Neural crest cell (in vitro differentiated cells): ENCODE measurements at places on chromosomes 3 and 15. TPM values are rescaled to one million over a fixed set of nuclear protein-coding genes. Genes with fewer than 3 reads are reported as not detected.

The ACVR2B gene
- total RNA-seq = 77.1 and 79.1 TPM in 2 replicates

The ZKSCAN7 gene
- 17.3 and 21.0 TPM in 2 replicates for total RNA-seq

The FAM81A gene
- 3.8 and 4.2 TPM in 2 replicates for total RNA-seq

The PCLAF gene
- total RNA-seq = 84.3 and 88.4 TPM in 2 replicates

The SERINC4 gene
- total RNA-seq = 0.23 and 0.35 TPM in 2 replicates

The EFCC1 gene
- total RNA-seq = 10.7 and 11.8 TPM in 2 replicates

The SAMD7 gene
- total RNA-seq = not detected in 2 replicates

The PLA2G4B gene
- total RNA-seq = 5.7 and 8.5 TPM in 2 replicates

The GOLGA8N gene
- 2.2 and 2.6 TPM in 2 replicates for total RNA-seq

GRCh38 chr3:60316121-60316797 lies 935.0 kb downstream of the FHIT start:
- DNase-seq = no peak

DNA sequence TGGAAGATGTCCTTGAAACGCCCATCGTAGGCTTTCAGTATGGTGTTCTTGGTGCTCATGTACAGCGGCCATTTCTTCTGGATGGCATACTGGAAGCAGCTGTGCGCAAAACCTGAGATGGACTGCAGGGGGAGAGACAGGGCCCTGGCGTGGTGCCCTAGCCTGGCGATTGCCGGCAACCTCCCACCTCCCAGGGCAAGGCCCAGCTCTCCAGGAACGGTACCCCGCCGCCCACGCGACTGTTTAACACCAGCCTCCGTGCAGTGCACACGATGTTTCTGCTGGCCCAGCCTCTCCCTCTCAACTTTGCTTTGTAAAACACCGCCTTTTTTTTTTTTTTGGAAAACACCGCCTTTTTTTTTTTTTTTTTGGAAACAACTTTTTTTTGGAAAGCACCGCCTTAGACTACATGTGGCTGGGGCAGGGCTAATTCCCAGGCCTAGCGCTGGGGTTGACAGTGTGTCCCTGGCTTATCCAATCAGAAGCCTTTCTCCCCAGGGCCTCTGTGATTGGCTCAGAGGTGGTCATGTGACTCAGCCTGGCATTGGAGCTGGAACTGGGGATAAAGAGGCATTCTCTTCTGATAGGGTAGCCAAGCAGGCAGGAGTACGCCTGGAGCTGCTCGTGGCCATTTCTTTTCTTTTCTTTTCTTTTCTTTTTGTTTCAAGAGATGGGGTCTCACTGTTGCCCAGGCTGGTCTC lies 14.7 kb downstream of the IDH2 start:
- no peak for DNase-seq

- DNase-seq = no peak
Measured at GRCh38 chr3:139123377-139124095, 78.8 kb upstream of the PRR23C start.

- no peak for DNase-seq
Measured at GRCh38 chr3:32865383-32865782, 47.6 kb downstream of the TRIM71 start.

DNA sequence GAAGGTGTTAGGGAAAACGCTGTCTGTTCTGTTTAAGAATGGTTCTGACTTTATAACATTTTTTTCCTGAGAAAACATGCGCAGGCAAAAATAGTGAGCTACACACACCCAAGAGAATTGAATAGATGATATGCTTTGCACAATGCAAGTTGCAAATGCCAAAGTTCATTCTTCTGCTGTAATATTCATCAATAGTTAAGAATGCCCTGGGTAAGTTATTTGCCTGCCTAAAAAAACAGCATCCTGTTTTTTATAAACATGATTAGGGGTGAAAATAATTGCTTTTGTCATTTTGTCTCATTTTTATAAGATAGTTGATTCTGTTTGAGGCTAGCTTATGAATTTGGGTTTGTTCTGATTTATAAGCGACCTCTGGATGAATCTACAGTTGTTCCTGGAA lies 99.4 kb downstream of the DTWD1 start:
- no peak for DNase-seq

- no peak for DNase-seq
Measured at GRCh38 chr3:15460891-15461531, 33.6 kb downstream of the EAF1 start.

GRCh38 chr3:36944012-36944640 lies 728 bp downstream of the TRANK1 start:
- DNase-seq = peak; percentile 40

- no peak for DNase-seq
Measured at GRCh38 chr3:58478781-58479180, 13.1 kb upstream of the KCTD6 start.

- no peak for DNase-seq
Measured at GRCh38 chr3:194879126-194879877, 193.6 kb downstream of the FAM43A start.

DNA sequence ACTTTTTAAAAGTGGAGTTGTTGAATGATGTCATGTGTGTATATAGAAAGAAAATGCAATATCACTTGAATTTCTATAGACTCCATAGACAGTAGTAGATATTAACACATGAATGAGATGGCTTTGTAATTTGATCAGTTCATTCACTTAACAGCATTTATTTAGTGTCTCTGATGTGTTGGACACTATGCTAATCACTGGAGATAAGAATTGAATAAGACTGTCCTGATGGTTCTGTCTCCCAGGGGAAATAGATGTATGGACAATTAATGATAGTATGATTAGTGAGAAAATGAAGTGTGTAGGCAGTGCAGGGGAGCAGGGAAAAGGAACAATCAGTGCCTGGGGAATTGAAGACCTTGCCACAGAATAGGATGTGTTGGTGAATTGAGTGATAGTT lies 72.9 kb downstream of the RIOX2 start:
- DNase-seq = no peak

DNA sequence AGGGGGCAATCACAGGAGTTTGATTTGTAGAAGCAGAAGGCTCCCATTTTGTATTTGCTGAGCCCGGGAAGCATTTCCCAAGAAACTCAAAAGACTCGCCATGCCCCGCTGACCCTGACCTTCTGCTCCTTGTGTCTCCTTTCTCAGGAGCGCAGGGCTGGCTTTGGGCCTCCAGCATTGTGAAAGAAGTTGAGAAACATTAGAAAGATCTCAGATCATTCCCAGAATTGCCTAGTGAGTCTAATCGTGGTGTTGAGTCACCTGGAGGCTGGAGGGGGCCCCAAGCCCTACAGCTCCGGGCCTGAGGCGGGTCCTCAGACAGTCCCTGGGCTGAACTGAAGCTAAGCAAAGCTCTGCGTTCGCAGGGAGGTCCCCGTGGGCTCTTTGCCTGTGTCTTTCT lies 10.9 kb upstream of the PIGZ start:
- no peak for DNase-seq

GRCh38 chr3:120864541-120864940 lies 43.5 kb upstream of the STXBP5L start:
- DNase-seq = no peak

GRCh38 chr3:172622916-172623700 lies 87.8 kb downstream of the NCEH1 start:
- DNase-seq = peak; percentile 34

DNA sequence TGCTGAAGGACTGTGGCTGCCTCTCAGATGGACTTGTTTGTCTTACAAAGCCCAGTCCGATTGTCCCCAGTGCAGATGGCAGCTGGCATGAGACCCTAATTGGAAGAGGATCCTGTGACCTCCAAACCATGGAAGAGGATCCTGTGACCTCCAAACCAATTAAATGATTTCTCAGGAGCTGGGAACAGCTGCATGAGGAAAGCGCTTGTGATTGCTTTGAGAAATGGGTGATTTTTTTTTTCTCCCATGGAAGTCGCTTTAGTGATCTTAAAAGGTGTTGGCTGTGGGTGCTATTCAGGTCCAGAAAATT lies 68.4 kb upstream of the LARS2 start:
- DNase-seq = no peak

DNA sequence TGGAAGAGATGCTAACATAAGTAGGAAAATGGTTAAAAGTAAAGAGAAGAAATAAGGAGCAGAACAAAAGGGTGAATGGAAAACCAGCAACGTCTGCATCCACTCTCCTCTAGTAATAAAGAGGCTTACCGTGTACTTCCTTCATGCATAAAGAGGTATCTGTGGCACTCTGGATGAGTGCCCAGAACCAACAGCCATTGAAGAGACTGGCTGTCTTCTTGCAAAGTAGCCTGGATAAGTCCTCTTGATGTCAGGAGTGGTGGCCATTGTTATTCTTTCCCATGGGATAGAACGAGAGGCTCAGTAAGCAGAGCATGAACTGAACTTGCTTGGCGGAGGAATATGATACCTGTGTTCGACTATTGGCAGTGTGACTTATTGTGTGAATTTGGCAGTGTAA lies 186.2 kb upstream of the RASGRP1 start:
- no peak for DNase-seq

- no peak for DNase-seq
Measured at GRCh38 chr15:91862891-91863504, 9.5 kb downstream of the SLCO3A1 start.

DNA sequence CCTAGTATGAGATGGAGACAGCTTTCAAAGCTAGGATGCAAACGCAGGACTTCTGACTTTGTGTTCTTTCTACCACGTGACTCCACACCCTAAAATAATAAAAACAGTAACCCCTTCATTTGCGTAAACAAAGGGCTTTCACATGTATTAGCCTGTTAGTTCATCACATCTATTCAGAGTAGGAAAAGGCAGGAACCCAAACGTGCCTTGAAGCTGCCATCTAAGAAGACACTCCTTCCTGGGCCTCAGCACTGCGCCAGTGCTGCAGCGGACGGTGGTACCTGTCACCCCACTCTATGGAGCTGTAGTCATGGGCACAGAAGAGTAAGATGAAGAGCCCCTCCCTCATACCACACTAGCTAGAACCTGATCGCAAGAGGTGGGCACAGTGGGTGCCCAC lies 34.3 kb downstream of the PLD1 start:
- no peak for DNase-seq

GRCh38 chr3:174697310-174697709 lies 161.8 kb upstream of the NAALADL2 start:
- DNase-seq = no peak

DNA sequence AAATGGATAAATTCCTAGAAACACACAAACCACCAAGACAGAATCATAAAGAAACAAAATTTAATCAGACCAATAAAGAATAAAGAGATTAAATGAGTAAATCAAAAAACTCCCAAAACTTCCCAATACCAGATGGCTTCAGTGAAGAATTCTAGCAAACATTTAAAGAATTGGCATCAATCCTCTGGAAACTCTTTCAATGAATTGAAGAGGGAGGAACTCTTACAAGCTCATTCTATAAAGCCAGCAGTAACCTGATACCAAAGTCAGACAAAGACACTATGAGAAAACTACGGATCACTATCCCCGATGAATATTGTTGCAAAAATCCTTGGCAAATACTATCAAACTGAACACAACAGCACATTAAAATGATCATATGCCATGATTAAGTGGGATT lies 81.9 kb upstream of the SLCO2A1 start:
- DNase-seq = no peak

DNA sequence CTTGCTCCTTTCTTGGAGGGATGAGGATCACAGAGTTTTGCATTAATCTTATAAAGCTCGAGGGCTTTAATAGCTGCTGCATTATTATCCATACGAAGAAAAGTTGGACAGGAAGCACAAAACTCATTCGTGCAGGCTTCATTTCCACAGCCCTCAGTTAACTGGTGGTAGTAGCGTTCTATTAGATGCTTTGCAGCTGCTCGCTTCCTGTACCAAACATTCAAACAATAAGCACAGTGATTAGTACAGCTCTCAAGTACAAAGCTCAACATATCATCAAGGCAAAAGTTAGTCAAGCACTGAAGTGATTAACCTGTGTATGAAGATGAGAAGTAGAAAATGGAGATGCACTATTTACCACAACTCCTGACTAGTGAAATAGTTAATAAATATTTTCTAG lies 63.3 kb downstream of the UBE3A start:
- DNase-seq = no peak

DNA sequence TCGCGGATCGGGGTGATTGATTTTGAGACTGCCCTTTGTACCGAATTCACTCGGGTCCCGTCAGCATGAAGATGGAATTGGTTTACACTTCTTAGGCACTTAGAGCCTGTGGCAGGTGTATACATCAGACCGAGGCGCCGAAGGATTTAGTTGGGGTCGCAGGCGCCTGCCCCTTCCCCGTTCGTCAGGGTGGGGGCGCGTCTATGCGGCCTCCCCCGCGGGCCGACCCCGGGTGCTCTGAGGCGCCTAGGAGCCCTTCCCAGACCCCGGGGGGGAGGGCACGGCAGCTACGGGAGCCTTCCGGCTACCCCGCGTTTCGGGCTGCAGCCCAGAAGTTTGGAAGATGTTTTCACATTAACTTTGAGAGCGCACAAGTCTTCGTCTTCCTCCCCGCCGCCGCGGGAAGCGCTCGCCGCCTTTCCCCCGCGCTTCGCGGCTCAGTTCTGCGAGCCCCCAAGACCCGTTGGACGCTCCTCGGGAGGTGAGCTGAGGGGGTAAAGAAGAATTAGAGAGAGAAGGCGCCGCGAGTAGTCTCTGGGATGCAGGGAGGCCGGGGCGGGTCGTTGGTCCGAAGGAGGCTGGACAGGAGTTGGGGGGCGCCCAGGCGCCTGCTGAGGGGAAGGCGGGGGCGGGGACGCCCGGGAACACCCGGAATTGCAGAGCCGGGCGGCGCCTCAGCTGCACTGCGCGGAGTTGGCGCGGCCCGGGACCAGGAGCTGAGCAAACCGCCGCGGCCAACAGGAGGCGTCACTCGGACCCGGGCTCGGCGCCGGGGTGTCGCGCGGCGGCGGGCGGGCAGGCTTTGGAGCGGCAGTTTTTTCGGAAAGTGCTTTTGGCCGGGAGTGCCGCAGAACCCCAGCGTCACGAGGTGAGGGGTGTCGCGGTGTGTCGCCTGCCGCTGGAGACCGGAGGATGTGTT lies 780 bp downstream of the TIPARP start:
- DNase-seq = peak; percentile 58

DNA sequence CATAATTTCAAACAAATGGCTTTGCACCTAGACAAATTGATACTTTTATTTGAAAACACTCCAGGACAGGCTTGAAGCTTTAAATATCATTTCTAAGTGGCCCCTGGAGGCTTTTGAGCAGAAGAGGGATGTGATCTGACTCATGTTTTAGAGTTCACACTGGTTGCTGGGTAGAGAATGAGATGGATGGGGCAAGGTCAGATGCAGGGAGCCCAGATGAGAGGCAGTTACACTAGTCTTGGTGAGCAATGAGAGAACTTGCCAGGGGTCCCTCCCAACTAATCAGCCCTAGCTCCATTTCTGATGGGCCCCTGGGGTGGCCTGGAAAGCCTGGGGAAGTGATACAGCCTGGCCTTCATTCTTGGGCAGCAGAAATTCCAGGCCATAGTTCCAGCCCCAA lies 190.4 kb downstream of the MEGF11 start:
- DNase-seq = no peak

DNA sequence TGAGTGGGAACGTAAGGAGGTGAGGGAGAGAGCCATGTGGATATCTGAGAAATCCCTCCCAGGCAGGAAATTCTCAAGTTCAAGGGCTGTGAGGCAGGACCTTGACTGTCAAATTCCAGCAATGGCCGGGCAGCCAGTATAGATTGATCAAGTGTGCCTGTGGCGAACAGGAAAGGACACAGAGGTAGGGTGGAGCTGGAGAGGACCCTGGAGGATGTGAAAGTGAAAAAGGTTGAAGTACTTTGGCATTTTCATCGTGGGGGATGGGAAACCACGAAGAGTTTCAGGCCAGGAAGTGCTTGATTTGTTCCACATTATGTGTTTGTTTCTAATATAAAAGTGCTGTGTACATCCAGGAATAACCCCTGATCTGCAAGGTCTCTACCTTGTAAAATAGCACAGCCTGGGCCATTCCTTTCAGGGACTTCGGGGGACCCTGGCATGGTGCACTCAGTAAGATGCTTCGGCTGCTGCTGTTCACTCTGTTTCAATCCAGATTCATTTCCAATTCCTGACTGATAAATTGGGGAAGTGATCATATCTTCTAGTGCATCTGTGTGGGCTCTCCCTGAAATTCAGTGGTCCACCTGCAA lies 156.6 kb downstream of the MCTP2 start:
- no peak for DNase-seq

- no peak for DNase-seq
Measured at GRCh38 chr3:8204853-8205650, 296.6 kb upstream of the LMCD1 start.
